ENCODE measurements at places on chromosomes 1 and 21.

DNA sequence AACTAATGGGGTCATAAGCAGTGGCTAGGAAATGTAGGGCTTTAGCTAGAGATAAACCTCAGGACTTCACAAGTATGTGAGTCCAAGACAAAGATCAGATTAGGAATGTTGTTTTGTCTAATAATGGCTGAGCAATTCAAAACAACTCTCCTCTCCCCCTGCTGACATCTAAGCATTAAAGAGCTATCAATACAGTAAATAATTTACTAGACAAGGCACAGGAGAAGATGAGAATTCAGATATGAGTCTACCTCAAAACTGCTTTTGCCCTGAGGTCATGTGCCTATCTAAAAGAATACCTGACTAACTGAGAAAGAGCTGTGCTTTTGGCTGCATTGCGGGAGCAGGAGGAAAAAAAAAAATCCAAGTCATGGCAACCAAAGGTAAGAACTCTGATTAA, 86.8 kb downstream of the SPATA17 start:
- no peak for DNase-seq

DNA sequence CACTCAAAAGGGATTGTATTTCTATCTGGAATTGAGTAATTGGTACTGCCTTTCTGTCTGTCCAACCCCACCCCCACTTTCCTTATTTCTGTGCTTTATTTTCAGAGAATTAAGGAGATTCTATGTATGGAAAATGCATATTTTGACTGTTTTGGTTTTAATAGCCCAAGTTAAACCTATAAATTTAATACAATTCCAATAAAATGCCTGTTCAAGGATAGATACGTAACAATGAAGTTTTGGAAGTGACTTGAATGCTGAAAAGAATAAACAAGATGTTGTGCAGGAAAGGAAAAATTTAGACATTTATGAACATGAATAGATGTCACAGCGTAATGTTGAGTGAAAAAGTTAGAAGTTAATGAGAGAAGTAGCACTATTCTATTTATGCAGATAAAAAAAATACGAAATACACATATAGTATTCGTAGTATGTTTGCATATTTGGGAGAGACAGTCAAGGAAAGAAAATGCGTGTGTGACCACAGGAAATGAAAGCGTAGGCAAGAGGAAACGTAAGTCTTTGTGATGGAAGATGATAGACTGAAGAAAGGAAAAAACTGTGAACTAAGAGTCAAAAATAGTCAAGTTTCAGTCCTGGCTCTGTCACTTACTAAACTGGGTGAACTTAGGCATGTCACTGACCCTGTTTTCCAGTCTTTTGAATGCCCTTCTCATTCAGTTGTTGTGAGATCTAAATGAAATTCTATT, 62.1 kb downstream of the MEF2D start:
- DNase-seq, result no peak

- DNase-seq, result no peak
These were observed 20.6 kb upstream of the SELP start for GRCh38 chr1:169650551-169650950.

DNA sequence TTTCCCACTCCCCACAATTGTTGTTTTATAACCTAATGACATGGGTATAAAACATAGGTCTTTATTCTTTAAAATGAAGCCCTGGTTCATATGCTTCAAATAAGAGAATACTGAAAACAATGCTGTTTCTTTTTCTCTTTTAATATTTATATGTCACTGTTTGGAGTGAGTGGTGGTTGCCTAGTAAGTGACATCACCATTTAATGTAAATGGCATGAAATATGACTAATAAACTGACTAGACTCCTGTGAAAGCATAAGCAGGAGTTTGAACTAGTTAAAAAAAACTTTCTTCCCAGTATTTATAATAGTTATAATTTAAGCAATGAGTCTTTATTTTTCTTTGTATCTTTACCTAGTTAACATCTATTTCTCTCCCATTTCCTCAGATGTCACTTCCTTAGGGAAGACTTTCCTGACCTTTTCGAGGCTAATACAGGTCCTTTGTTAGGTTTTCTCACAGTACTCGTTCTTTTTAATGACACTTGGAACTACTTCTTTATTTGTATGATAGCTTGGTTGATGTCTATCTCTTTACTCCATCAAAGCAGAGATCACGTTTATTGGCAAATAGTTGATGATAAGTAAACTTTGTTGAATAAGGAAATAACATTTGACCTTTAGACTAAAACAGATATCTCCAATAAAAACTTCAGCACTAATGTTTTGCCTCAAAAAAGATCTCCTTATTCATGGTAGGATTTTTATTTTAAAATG, 105.4 kb upstream of the PDC start:
- no peak for DNase-seq

All from NCI-H1105 (cell line).